ENCODE measurements at places on chromosomes 11 and 22. TPM values are rescaled to one million over a fixed set of nuclear protein-coding genes. Genes with fewer than 3 reads are reported as not detected.

Gene KCNK4
- not detected for total RNA-seq

Gene DKK3
- total RNA-seq, result 293 TPM

Gene RASSF10
- total RNA-seq, result not detected

Gene ELMOD1
- total RNA-seq, result 8.1 TPM

Gene SCN4B
- total RNA-seq, result not detected

Gene BTG4
- not detected for total RNA-seq
